CD4-positive, alpha-beta T cell treated with Interleukin-10 for 1 hour (primary cell): ENCODE measurements at places on chromosomes 7 and 10.

- DNase-seq: no peak
Observed at GRCh38 chr7:127820732-127821085, 168.7 kb downstream of the SND1 start.

DNA sequence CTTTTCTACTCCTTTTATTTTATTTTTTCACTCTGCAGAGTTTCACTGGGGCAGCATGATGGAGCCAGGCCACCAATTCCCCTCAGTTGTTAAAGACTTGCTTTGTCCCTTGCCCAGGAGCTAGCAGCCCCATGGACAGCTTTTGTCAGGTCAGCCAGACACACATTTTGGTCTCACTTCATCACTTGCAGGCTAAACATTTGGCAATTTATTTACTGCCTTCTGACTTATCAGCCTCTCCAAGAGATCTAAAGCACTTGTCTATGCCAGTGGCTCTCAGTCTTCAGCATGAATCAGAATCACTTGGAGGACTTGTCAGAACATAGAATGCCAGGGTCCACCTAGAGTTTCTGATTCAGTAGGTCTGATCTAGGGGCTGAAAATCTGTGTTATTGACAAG, 66.4 kb upstream of the GDF10 start:
- no peak for DNase-seq

DNA sequence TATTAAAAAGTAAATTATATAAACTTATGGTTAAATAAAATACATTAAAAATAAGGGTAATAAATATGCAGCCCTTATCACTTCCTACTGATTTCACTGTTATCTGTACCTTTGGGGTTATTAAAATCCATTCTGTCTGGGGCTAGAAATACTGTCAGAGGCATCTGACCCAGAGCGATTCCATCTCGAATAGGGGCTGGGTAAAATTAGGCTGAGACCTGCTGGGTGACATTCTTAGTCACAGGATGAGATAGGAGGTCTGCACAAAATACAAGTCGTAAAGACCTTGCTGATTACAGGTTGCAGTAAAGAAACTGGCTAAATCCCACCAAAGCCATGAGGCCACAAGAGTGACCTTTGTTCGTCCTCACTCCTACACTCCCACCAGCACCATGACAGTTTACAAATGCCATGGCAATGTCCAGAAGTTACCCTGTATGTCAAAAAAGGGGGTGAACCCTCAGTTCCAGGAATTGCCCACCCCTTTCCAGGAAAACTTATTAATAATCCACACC, 77.6 kb downstream of the COBL start:
- DNase-seq: no peak

- no peak for DNase-seq
Observed at GRCh38 chr7:516216-516605, 3.4 kb downstream of the PDGFA start.

GRCh38 chr10:73644015-73644743, 2.9 kb upstream of the MYOZ1 start:
- peak; percentile 73 for DNase-seq

GRCh38 chr7:43077285-43077684, 35.2 kb upstream of the HECW1 start:
- no peak for DNase-seq

DNA sequence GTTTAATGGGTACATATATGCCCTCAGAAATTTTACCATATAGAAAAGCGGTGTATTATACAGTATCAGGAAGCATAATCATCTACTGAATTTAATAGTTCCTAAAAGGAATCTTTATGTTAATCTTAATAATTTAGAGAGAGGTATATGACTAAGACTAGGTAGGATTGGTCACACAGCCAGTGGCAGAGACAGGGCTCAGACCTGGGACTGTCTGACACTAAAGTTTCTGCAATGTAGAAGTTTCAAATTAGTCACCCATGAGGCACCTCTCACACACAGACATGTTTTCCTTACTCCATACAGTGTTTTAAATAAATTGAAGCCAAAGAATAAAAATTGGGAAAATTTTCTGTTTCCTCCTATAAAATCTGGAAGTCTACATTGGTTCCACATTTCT, 72.8 kb upstream of the ADRA2A start:
- no peak for DNase-seq

DNA sequence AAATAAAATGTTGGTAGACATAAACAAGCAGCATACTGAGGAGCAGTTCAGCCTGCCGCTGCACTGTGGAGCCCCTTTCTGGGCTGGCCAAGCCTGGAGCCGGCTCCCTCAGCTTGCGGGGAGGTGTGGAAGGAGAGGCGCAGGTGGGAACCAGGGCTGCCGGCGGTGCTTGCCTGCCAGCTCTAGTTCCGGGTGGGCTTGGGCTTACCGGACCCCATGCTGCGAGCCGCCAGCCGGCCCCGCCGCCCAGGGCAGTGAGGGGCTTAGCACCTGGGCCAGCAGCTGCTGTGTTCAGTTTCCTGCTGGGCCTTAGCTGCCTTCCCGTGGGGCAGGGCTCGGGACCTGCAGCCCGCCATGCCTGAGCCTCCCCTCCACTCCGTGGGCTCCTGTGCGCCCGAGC, 672.9 kb upstream of the POM121L12 start:
- DNase-seq: no peak

GRCh38 chr10:128025951-128026350, 100.3 kb downstream of the MKI67 start:
- DNase-seq: no peak

GRCh38 chr10:78451592-78451991, 417.9 kb downstream of the RPS24 start:
- no peak for DNase-seq

- DNase-seq: no peak
Observed at GRCh38 chr7:30144657-30145306, 10.0 kb downstream of the MTURN start.

GRCh38 chr7:123022576-123022975, 27.1 kb upstream of the TAS2R16 start:
- no peak for DNase-seq

DNA sequence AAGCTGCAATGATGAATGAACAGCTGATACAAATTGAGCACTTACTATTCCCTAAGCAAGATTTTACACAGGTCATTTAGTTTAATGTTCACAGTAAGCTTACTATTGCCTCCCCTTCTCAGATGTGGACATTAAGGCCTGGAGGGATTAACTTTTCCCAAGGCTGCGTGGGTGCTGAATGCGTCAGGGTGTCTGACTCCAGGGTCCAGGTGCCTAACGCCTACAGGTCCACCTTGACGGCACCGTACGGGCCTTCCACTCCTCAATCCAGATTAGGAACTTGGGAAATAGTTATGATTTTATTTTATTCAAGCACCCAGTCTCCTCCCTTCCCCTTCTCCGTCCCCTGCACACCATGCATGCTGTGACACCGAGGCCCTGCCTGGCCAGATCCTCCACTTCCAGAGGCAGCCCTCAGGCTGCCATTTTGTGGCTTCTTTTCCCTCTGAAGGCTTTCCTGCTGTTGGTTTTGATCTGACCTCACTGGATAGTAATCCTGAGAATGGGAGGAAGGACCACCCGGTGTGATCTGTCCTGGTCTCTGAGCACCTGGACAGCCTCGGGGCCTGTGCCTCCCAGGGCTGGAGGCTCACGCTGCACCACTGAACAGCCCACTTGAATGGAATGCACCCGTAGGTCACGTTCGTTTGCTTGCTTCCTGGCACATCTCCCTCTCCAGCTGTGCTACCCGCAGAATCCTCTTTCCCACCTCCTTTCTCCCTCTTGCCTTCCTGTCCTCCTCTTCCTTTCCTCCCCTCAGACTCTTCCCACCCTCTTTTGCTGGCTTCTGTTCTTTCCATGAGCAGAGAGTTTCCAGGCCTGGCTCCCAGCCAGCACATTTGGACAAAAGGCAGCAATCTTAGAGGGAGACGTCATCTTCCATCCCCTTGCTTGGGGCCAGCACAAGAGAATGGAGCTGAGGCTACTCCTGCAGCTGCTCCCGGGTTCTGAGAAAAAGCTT, 14.4 kb downstream of the DENND2A start:
- DNase-seq: no peak

DNA sequence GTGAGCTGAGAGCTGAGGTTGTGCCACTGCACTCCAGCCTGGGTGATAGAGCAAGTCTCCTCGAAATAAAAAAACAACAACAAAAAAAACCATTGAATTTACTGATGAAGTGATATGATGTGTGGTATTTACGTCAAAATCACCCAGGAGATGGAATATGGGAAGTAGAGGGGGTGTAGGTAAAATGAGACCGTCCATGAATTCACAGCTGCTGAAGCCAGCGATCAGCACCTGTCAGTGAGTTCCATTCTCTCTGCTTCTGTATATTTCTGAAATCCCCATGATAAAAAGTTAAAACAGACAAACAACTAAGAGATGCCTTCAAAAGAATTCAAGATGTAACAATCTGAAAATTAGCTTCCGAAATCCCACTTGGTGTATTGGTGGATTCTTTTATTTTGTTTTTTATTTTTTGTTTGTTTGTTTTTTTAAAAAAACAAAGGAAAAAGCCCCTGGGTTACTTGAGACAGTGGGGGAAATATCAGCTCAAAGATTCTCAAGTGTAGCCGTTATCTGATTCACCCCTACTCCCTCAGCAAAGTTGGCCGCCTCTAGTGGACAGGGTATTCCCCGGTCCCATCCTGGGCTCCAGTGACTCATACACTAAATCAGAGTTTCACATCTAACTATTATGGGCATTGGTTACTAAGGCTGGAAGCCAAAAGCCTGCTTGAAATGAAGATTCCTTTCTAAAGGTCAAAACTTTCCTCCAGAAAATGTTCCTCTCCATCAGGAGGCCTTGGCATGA, 76.4 kb downstream of the MAP3K8 start:
- no peak for DNase-seq

DNA sequence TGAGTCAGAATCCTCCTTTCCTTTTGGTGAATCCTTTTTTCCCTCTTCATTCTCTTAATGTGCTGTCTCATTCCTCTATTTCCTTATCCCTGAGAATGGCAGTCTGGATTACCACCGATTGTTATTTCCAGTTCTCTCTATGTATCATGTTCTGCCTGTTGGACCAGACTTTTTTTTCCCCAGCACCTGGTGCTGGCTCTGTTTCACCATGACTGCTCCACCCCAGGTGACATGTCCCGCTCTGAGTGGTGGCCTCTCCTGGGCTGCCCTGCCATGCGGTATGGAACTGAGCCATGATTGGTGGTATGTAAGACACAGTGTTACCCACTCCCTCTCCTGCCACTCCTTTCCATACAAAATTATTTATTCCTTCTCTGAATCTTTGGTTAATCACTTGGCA, 399.9 kb downstream of the GATA3 start:
- no peak for DNase-seq

DNA sequence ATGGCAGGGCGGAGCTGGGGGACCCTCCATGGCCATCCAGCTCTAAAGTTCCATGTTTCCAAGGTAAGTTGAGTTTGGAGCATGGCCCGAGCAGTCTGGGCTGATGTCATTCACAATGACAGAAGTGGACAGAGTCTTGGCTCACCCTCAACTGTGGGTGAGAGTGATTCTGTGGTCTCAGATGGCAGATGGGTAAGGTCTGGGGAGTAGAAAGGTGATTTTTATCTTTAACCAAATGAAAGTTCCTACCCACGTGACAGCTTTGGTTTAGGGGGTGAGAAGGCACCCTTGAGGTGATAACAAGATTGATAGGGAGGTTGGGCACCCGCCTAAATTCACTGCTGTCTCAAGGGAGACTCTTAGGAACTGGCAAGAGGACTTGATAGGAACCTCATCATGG, 57.6 kb upstream of the PDZD8 start:
- no peak for DNase-seq

GRCh38 chr7:128963327-128963757, 25.6 kb downstream of the IRF5 start:
- no peak for DNase-seq

- DNase-seq: no peak
Observed at GRCh38 chr7:707296-708000, 19.1 kb upstream of the DNAAF5 start.

- no peak for DNase-seq
Observed at GRCh38 chr10:119422682-119423509, 119.6 kb downstream of the RGS10 start.

DNA sequence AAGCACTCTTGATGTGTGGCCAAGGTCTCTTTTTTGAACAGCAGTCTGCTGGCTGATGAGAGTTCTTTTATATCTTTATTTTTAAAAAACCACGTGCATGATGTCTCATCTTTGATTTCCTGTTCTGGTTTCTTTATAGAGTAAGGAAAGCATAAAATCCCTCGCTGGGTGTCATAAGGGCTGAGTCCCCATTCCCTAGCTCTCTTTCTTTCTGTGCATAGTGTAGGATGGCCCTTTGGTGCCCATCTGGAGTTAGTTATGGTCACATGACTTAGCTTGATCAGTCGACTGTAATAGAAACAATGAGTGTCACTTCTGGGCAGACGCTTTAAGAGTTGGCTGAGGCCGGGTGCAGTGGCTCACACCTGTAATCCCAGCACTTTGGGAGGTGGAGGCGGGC, 38.5 kb downstream of the GHRHR start:
- DNase-seq: no peak

DNA sequence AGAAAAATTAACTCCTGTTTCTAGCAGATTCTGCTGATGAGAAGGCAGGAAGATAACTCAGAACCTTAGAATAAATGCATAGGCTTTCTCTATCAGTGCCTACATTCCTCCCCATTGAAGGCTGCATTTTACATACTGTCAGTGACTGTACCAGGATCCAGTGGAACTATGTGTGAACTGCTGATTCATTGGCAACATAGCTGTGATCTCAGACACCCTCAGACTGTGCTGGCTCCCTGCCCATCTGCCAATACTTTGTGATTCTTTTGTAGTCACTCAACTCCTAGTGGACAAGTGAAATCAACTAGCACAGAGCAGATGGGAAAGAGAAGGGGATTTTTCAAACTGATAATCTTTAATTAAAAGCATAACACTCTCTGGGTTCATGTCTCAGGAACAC, 375.8 kb downstream of the MDFIC start:
- no peak for DNase-seq

DNA sequence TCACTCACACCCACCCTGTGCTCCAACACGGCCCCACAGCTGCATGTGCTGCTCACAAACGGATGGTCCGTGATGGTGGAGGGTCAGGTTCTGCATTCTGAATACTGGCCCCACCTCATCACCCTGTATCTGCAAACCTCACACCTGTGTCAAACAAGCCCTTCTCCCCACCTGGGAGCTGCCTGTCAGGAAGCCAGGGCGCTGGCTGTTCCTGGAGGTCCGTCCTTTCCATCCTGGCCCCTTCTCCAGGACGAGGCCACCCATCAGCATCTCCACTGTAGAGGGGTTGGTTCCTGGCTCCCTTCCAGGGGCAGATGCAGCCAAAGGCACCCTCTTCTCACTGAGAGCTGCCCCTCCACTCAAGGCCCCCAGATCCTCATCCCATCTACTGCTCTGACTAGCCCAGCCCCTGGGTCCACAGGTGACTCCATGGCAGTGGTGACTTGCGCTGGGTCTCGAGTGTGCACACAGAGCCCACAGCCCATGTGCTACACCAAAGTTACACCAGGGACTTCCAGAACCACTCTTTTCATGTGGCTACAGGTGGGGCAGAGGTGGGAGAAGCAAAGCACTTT, 229.4 kb downstream of the TNS3 start:
- no peak for DNase-seq

GRCh38 chr7:16967300-16967811, 85.6 kb upstream of the AGR3 start:
- DNase-seq: no peak

DNA sequence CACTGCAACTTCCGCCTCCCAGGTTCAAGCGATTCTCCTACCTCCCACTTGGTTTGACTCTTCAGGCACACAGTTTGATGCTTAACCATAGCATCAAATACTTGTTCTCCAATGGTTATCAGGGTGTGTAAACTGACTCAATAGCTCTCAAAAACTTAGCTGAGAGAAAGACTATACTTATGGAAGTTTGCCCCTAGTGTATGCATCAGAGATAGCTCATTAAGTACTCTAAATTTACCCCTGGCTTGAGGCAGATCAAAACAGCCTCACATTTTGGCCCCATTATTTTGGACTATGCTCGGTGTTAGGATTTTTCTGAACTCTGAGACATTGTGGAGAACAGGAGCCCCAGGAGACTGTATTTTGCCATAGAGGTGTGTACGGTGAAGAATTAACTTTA, 40.8 kb upstream of the SLC35B4 start:
- no peak for DNase-seq
